Stimulated activated CD8-positive, alpha-beta memory T cell treated with anti-CD3 and anti-CD28 coated beads, Interleukin-15, amount 100 ng/mL, for 4 hours (primary cell): ENCODE measurements at places on chromosomes 3 and 15.

DNA sequence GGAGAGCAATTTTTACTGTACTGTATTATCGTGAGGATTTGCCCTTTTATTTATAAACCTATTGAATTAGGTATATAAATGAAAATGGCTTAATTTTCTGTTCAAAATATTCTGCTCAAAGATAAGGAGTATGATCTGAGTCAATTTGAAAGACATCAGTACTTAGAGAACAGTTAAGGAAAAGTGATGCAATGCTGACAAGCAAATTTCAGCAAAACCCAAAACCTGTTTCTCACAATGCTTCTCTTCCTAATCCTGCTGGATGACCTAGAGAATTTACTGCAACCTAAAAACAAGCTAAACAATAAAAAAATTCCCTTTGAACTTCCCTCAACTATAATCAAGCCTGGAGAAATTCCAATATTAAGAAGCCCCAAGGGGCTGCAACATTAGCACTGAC, 82.7 kb downstream of the RFX7 start:
- DNase-seq = no peak

DNA sequence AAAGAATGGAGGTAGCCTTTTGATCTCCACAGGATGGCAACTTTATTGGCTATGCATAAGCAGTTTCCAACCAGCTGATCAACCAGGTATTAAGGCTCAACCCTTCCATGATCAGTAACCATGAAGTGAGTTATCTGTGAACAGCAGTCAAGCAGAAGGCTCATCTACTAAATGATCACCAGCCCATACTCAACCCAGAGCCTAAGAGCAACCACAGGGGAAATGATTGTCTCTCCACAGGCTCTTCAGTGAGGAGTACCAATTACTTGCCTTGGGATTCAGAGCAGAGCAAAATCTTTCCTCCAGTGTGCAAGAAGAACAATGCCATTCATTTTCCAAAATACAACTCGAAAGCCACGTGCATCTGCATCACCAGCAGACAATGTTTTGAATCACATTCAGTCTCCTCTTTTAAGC, 754.8 kb downstream of the ROBO1 start:
- DNase-seq = no peak

DNA sequence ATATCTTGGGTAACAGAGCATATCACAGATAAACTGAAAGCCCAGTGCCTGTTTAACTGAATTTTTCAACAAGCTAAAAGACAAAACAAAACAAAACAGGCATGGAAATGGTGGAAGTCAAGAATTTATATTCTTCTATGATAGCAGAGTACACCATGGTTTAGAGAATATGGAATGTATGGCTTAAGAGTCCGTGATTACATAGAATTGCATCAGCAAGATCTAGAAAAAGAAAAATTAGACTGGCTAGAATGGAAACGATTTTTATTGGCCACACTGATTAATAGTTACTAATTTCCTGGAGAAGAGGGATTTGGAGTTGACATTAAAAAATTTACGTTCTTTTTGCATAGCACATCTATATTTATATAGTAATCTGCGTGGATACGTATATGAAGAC, 435.2 kb upstream of the DPPA4 start:
- DNase-seq = no peak

GRCh38 chr3:111861391-111861790, 2.3 kb downstream of the PHLDB2 start:
- DNase-seq = no peak

GRCh38 chr3:115244350-115244749, 97.3 kb upstream of the ZBTB20 start:
- no peak for DNase-seq

GRCh38 chr3:37745076-37745475, 116.6 kb upstream of the CTDSPL start:
- DNase-seq = no peak

GRCh38 chr3:45204136-45204535, 22.0 kb downstream of the TMEM158 start:
- DNase-seq = no peak

DNA sequence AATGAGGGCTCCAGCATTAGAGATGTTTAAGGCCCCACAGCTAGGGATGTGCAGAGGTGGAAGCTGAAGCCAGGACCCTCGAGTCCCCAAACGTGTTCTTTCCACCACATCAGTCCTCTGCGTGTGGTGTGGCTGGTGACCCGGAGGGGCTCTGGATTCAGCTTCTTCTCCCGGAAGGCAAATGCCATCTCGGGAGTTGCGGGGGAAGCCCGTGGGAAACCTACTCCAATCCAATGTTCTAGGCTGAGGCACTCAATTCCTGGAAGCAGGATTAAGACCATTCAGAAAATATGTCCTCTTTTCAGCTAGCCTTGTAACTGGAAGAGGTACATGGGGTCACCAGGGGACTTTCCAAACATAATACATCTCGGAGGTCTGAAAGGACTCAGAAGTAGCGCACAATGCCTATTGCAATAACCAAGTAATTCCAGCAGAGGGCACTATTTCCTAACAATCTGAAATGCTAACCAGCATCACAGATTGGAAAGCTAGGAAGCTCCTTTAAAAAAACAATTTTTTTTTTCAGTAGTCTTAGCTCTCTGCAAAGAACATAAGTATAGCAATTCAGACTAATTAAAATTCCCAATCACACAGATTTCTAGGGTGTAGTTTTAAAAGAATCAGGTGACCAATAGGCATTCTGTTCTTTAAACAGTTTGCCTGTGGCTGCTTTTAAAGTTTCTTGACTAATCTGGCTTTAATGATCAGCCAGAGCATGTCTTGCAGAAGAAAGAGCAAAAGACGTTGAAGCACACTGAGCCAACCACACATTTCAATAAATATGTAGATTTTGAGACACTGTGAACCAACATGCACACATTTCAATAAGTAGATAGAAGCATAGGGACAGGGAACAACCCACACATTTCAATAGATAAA, 36.1 kb downstream of the BNC1 start:
- DNase-seq = no peak

DNA sequence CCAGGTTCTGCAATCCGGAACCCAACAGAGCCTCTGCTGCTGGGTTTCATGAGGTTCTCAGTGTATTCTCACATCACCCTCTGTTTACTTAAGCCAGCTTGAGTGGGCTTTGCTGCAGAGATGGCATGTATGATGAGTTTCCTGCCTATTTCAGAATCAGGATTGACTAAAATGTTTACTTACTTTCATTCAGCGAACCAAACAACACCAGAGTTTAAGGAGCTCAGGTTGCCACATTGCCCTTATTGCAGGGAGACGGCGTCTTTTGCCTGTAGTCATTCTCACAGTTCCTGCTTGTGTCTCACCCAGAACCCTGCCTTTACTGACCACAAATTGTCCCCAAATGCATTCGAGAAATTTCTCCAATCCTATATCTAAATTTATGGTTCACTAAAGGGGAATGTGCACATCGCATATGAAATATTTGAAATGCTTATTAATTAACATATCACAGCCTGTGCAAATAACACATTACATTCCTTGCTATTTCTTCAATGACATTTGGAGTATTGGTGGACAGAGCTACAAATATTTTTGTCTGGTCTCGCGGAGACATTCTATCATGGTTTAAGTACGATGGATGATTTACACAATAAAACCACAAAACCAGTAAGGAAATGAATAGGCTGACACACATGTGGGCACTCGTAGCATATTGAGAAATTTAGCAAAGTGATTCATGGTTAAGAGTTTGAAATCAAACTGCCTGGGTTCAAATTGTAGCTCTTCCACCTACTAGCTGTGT, 377.2 kb upstream of the CFAP20DC start:
- DNase-seq = no peak

DNA sequence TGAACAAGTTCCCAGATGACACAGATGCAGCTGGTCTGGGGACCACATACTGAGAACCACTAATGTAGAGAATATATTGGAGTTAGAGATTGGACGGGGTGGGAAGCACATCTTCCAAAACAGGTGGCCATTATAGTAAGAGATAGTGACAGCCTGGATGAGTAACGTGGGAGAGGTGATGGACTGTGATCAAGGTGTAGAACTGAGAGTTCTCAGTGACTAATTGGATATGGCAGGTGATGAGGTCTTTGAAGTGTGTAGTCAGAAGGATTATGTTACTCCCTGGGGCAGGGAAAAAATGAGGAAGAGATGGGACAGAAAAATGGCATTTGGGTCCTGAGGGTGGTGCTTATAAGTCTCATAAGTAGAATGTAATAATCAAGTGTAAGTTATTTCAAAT, 66.6 kb downstream of the KCNMB2 start:
- no peak for DNase-seq

GRCh38 chr15:28105224-28105791, 6.2 kb upstream of the OCA2 start:
- no peak for DNase-seq

DNA sequence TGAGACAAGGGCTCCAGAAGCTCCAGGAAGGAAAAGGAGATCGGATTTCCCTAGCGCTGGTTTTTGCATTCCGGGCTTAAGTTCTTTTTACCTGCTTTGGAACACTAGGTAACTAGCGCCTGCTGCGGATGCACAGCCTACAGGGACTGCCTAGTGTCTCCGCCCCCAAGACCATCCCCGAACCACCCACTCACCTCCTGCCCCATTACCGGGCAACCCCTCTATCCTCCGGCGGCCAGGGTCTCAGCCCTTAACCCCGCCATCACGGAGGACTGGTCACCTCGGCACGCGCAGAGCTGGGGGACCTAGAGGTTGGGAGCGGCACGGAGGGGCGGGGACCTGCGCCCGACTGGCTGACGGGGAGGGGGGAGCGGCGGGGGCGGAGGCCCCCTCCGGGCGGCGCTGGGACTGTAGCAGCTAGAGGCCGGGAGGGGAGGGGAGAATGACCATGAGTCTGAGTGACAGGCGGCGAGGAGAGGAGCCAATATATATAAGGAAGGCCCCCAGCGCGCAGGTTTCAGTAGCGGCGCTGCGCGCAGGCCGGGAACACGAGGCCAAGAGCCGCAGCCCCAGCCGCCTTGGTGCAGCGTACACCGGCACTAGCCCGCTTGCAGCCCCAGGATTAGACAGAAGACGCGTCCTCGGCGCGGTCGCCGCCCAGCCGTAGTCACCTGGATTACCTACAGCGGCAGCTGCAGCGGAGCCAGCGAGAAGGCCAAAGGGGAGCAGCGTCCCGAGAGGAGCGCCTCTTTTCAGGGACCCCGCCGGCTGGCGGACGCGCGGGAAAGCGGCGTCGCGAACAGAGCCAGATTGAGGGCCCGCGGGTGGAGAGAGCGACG, at the start of gene DLL4:
DLL4 (plus strand) TSS at position 520 of the 839 bp plus-strand sequence. CDS start 329 bp downstream, outside the sequence.
- DNase-seq = no peak

- no peak for DNase-seq
Observed at GRCh38 chr15:56613811-56614210, 119.5 kb downstream of the ZNF280D start.

DNA sequence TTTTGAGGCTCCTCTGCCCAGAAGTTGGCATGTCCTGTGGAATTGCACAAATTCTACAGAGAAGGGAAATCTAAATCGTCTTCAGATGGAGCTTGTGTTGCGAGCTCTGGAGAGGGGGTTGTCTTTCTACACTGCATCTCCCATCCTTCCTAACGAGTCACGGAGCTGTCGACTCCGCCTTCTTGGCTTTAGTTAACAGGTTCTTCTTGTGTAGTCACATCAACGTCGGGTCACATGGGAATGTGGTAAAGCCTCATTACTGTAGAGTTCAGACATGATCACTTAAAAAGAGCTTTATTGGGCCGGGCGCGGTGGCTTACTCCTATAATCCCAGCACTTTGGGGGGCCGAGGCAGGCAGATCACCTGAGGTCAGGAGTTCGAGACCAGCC, 60.0 kb downstream of the DNASE1L3 start:
- DNase-seq = no peak

DNA sequence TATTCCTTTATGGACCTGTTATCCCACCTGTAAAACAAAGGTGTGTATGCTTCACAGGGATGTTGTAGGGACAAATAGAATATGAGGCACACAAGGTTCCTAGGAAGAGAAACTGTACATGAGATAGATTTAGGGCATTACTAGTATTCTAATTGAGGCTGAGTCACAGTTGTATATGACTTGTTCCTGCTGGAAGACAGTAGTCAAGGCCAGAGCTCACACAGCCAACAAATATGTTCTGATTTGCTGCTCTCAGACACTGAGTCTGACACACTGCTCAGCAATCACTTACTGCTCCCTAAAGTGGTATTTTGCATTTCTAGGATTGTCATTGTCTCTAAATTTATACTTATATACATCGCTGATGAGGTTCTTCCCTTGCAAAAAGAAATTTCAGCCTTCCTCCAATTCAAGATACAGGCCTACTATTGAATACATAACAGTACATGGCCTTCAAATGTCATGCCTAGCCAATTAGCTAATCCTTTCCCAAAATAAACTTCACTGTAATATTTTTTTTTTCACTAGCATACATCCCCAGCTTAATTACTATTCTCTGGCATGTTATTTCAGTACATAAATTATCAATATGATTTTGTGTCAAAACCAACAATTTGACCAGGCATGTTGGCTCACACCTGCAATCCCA, 69.8 kb downstream of the TIGIT start:
- no peak for DNase-seq

DNA sequence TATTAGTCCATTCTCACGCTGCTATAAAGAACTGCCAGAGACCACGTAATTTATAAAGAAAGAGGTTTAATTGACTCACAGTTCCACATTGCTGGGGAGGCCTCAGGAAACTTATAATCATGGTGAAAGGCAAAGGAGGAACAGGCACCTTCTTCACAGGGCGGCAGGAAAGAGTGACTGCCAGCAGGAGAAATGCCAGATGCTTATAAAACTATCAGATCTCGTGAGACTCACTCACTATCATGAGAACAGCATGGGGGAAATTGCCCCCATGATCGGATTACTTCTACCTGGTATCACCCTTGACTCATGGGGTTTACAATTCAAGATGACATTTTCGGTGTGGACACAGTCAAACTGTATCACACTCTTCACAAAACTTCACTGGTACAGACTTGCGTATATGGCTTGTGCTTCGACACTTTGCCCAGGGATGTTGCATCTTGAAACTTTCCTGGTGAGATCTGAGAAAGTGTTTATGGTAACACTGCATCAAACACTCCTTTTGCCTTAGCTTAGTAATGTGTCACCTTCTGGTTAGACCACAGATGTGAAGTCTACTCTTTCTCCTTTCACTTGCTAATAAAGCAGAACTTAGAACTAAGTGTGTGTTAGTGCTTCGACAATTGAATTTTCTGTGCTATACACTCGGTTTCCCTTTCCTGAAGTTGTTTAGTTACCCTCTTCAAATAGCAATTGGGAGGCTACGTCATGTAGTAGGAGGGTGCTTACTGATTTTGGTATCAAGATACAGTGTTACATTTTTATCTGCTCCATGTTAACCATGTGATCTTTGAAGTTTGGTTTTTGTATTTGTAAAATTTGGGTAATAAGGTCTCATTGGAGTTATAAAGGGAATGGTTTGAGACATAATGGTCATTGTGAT, 185.7 kb downstream of the LPP start:
- DNase-seq = no peak
